ENCODE measurements at places on chromosomes 1 and 21.

DNA sequence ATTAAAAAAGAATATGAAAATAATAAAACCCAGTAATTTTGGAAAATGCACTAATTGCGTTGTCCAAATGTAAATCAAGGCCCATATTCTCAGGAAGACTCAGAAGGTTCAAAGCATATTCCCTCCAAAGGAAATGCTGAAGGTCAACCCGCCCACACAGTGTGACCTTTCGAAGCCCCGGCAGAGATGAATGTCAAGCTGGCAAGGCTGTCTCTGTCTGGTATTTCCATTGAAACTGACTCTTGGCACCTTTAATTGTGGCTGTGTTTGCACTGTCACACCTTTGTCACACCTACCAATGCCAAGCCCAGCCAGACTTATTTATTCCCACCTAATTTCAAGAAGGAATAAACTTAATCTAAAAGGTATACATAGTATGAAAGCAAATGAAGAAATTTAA lies 82.5 kb downstream of the NTPCR start:
- no peak for DNase-seq

DNA sequence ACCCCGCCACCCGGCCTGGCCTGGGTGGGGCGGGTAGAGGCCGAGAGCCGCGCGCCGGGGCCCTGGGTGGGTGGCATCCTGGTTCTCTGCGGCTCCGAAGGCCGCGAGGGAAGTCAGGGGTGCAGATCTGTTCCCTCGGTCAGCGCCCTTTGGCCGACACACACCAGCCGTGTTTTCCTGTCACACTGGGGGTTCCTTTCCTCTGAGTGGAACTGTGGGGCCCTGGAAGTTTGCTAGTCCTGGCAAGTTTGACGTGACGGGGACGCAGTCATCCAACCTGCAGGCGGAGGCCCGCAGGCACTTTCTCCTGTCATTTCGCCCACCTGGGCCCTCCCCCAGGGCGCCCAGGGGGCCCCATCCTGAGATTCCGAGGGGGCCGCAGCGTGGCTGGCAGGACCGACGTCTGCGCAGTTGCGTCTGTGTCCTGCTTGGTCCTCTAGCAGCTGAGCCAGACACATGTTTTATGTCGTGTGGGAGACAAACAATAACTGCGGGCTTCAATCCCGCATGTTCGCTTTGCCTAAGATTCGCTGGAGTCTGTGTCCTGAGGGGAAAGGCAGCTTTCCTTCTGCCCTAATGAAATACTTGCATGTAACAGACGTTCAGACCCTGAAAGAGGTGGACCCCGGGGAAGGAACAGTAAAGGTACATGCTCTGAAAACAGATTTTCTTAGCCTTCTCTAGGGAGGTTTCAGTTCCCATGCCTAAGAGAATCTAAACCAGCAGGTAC lies 1.5 kb downstream of the FAM163A start:
- no peak for DNase-seq

GRCh38 chr1:150477320-150477719 lies 9.9 kb upstream of the TARS2 start:
- no peak for DNase-seq

DNA sequence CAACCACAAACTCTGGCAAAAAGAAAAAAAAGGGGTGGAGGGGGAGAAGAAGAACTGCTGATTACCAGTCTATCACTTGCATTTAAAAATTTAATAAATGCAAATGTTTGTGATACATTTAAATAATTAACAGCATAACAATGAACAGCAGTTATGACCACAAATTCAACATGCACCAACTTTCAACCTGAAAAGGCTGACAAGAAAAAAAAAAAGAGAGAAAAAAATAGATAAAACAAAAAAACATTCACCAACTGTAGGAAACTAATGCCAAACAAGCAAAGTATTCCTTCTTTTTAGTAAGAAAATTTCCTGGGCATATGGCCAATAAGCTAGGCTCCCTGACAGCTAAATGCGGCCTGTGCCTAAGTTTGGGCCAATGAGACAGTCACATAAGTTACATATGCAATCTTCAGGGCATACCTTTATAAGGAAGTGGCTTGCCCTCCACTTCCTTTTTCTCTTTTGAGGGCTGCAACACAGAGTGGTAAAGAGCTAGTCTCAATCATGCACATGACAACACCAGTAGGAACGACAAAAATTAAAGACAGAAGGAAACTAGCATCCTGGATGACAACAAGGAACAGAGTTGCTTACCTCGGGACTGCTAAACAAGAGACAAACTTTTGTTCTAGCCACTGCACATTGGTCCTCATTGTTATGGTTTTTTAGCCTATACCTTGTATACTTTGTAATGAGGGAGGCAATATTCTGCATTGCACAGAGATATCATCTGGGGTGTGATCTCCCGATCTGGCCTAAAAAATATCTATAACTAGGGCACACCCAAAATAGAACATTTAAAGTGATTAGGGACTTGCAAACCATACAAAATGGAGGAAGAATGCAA lies 24.2 kb upstream of the PHTF1 start:
- DNase-seq = peak; percentile 63

- no peak for DNase-seq
These were observed 35.4 kb downstream of the RSPH1 start for GRCh38 chr21:42460391-42461184.

GRCh38 chr1:111633736-111634247 lies 14.2 kb downstream of the RAP1A start:
- no peak for DNase-seq

DNA sequence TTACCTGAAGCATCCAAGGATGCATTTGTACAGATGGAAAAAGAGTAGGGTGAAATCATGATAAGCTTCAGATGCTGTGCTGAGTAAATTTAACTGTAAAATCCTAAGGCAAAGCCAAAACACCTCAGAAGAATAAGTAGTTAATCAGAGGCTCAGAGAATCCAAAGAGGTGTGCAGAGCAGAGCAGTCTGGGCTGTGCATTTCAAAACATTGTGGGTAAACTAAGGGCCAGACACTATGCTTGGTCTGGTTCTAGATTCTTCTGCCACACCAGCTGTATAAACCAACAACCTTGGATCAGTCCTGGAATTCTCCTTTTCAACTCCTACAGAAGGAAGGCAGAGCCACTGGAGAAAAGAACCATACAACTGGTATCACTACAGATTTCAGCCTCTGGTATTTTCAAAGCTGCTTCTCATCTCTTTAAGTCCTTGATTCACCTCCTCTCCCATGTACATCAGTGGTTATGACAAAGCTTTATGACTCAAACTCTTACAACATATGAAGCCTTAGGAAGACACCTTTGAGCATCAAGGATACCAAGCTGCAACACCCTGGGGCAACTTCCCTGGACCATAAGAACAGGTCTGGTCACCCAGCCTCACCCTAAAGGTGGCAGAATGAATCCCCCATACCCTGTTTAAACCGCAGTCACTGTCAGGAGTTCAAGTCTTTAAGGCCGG lies 11.6 kb upstream of the HIPK1 start:
- no peak for DNase-seq

DNA sequence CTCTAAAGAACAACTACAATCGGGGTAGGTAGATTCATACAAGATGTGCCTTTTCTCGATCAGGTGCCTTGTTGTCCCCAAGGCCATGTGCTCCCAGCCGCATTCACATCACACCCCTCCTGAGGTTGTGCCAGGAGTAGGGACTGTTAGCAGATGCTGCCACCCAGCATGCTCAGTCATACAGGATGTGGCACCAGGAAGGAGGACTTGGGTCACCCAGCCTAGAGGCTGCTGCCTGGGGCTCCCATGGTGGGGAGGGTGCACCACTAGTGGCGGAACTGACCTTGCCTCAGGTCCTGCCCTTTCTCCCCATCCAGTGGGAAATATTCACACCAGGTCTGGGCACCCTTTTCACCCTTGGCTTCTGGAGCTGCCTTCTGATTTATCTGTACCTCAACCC lies 8.3 kb downstream of the TEX35 start:
- DNase-seq = no peak

Data from CMK (cell line).